ENCODE measurements at places on chromosomes 1 and 21.

DNA sequence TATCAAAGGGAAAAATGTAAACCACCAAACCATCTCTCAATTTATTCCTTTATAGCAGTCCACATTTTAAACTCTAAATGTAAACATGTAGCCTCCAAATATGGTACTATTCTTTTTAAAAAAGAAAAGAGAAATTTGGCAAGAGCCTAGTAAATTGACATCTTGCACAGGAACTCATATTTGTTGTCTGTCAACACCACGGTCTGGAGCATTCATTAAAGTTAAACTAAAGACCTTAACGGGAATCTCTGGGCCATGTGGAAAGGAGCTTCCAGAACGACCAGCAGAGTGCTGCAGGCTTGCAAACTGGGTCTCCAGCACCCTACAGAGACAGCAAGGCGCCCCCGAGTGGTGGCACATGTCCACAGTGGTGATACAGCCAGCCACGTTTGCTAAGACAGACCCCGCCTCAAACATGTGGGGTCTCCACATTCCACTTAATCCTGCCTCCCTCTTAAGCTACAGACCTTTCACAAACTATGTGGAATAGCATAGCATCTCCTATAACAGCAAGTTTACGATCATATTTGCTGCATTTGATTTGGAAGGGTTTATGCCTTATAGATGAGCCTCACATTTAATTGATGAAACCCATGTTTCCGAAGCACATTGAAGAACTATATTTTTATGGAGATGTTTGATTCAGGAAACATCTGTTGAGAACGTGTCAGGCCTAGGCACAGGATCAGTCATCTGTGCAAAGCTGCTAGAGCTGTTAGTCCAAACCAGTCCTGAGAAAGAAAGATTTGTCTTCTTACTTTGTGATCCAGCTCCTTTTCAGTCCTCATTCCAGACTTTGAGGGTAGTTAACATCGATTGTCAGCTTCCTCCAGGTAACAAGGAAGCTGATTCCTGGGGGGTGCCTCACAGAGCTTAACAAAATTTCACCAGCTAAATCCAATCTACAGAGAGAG is 96.4 kb upstream of the BACE2 start:
- DNase-seq = no peak

DNA sequence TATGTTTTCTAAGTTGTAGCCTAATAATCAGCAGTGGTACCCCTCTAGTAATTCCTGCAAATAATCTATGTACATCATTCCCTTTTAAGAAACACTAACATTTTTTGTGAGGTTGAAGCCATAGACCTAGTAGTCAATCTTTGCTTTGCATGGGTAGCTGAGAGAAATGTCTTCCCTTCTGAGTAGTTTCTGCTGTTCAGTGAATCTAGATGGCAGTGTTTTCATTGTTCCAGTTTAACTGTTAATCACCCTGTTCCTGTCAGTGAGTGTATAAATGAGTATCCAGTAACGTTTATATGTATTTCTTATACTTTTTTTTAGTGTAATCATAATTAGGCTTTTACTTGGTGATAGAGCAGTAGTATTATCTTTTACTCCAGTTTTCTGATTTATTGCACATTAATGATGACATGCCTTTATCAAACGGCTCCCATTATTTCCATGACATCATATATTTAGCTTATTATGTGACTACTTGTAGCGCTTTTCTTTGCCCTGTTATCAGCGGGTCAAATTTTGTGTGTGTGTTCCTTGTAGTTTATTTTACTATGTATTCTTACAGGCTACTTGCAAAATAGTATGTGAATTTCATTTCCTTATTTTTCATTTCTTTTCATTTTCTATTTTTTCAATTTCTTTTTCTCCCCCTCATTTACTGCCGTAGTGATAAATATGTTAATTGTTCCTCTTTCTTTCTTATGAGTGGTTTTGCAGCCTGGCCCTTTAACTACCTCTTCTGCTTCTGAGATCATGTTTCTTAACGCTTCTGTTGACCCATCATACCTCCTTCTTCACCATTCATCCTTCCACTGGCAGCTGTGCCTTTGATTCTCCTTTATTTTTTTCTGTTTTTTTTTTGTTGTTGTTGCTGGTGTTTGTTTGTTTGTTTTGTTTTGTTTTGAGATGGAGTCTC is 18.8 kb downstream of the CEP350 start:
- no peak for DNase-seq

DNA sequence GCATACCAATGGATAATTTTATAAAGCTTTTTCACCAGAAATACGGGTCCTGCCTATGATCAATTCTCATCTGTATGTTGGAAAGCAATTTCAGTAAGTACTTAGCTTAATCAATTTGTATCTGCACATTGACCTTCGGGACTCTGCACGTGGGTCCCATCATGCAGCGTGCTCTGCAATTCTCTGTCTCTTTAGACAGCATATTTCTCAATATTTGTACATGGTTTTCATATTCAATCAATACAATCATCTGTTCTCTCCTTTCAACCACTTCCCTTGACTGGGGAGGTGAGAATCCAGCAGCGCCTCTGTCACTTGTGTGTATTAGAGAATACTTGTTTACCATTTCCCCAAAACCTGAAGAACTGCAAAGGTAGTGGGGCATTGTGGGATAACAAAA is 220.5 kb downstream of the TNR start:
- no peak for DNase-seq

DNA sequence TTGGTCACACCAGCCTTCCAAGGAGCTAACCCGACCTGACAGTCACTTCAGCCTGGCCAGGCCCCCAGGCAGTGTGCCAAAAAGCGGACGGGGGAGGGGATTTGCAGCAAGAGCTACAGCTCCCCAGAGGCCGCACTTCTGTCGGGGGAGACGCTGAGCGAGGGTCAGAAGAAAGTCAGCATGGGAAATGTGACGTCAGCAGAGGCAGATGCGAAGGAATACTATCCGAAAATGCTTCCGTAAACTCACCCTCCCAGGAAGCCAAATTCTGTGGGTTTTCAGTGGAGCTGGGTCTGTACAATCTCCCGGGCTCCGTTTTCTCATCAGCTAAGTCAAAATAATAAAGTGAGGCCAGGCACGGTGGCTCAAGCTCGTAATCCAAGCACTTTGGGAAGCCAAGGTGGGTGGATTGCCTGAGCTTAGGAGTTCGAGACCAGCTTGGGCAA is 28.5 kb upstream of the ECE1 start:
- DNase-seq = no peak

- no peak for DNase-seq
Measured at GRCh38 chr1:154410185-154410827, 5.2 kb downstream of the IL6R start.

- no peak for DNase-seq
Measured at GRCh38 chr1:234692966-234693580, 83.1 kb upstream of the IRF2BP2 start.

- DNase-seq = no peak
Measured at GRCh38 chr21:28801906-28802305, 190.8 kb downstream of the LTN1 start.

DNA sequence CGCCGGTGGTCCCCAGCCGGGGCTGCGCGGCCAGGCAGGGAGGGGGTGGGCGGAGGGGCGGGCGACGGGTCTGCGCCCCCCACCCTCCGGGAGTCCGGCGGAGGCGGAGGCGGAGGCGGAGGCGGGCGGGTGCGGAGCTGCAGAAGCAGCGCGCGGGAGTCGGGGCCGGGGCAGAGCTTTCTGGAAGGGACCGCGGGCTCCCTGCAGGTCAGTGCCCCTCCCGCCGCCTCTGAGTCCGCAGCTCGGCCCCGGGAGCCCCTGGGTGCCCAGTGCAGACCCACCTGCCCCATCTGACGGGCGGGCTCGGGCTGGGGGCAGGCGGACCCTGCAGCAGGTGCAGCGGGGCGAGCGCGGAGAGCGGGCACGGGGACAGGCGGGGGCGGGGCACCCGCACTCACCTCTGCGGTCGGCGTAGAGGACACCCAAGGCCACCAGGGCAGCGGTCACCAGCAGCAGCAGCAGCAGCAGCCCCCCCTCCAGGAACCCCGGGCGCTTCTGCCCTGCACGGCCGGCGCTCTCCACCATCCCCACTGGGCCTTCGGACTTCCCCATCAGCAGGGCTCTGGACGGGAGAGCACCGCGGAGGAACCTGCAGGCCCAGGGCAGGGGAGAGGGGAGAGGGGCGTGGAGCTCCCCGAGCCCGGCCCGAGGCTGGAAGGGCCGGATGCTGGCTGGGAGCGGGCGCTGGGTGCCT is 3.7 kb downstream of the MMEL1 start:
- no peak for DNase-seq

GRCh38 chr1:200362421-200362820 is 47.4 kb downstream of the ZNF281 start:
- DNase-seq = peak; percentile 31

DNA sequence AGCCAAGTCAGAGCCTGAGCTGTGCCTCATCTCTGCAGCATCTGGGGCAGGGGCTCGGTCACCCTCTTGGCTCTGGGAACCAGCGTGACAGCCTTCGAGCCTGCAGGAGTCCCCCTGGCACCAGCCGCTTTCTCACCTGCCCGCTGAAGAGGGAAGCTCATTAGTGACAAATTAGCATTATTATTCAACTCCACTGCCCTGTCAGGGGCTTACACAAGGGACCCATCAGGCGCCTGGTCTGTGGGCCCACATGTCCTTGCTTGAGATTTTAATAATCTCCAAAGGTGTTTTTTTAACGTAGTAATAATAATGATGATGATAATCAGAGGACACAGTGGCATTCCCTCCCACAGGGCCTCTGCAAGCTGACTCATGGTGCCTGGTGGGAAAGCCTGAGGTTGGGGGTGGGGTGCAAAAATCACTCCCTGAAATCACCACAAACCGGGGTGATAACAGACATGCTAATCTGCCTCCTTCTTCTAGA is 98.1 kb upstream of the IGSF21 start:
- DNase-seq = no peak

DNA sequence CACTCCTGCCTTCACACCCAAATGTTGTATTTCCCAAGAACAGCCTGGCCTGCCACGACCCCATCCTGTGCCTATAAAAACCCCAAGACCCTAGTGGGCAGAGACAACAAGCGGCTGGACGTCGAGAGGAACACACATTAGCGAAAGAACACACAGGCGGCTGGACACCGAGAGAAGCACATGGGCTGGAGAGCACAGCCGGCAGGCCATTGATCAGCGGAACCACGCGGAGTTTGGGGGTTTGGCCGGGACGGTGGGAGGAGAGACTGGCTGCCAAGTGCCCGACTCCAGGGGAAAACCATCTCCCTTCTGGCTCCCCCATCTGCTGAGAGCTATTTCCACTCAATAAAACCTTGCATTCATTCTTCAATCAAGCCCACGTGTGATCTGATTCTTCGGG is 10.4 kb upstream of the DESI2 start:
- no peak for DNase-seq

DNA sequence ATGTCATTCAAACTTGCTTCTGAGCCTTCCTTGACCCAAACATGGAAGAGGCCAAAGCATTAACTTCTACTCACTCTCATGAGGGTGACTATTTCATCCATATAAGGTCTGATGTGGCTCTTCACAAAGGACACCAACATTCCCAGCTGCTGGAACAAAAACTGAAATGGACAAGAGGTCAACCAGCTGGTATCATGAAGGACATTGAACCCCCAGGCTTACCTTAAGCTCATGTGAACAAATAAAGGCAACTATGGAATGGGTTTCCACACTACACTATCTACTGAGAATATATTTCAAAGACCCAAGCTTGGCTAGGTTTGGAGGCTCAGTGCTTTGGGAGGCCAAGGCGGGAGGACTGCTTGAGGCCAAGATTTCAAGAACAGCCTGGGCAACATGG is 26.9 kb downstream of the ANGPTL7 start:
- no peak for DNase-seq

DNA sequence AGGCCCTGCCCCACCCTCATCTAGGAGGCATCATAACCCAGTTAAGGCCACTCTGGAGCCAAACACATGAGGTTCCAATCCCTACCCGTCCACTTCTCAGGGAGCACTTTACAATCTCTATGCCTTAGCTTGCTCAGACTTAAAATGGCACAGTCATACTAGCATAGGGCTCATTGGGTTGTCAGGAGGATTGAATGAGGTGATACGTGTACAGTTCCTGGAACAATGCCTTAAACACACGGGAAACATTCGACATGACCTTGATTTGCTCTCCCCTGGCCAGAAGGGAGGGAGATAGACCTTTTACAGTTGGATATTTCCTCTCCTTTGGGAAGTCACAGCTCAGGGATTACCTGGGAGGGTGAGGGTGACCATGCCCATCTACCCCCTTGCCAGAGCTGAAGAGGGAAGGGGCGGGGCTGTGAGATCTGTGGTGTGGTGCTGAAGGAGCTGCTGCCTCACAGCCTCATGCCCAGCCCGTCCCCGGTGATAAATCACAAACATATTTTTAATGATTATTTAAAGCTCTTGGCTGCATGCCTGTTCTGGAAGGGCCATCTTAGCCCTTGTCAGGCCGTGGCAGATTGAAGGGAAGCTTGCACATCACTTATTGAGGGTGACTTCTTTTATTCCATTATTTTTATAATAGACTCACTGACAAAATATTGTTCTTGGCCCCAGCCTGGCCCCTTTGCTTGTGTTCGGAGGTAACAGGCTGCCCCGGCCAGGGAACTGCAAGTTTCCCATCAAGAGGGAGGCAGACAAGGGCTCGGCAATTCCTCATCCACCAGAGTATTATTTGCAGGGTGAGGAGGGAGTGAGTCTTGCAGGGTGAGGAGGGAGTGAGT is 83.4 kb downstream of the FOXD2 start:
- no peak for DNase-seq

- DNase-seq = no peak
Measured at GRCh38 chr1:154403261-154403943, 1.7 kb upstream of the IL6R start.

DNA sequence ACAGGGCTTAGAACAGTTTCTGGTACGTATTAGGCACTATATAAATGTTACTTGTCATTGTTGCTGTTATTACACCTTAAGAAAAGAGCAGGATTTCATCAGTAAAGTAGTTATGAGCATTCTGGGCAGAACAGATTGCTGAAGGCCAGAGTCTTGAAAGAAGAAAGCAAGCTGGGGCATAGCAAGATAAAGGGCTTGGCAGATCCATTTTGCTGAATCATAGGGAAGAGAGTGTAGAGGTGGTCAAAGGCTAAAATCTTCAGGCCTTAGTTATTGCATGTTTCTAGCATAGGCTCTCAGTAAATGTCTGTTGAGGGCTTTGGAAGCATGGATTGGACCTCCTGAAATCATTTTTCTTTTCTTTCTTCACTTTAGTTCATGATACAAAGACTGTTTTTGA is 67.5 kb downstream of the PLA2G4A start:
- DNase-seq = no peak

DNA sequence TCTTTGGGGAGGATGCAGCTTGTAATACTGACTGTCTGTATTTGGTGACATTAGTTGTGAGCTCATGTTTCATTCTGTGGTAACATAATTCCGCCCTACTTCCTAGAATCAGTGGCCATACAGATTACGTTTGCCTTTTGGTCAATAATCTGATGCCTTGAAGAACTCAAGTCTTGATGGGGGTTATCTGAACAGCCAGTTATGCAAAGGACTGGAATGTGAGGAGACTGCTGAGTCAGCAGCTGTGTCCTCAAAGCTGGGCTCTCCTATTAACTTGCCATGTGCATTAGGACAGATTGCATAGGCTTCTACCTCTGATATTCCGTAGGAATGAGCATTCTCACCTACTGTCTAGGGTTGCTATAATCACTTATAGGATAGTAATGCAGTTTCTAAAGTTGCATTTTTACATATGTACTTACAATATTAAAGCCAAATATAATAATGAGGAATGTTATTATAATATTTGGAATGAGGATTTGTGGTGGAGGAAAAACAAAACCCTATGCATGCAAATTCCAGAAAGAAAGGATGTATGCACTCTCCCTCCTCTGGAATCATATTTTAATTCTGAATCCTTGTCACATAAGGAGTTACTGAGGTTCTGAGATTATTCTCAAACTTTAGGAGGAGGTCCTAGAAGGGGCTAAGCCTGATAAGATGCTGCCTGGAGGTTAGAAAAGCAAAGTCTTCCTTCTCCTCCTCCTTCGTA is 116.0 kb downstream of the NOS1AP start:
- no peak for DNase-seq
